C1 segment of cervical spinal cord (tissue), 14 donors: ENCODE measurements at places on chromosomes 1 and 21.

- DNase-seq, result no peak
These were observed 1.5 kb downstream of the FCRL4 start for GRCh38 chr1:157596384-157596783.

- DNase-seq, result no peak
These were observed 167.1 kb upstream of the BEND5 start for GRCh38 chr1:48943826-48944225.

GRCh38 chr1:167904652-167905130 lies 9.2 kb downstream of the ADCY10 start:
- DNase-seq, result no peak

DNA sequence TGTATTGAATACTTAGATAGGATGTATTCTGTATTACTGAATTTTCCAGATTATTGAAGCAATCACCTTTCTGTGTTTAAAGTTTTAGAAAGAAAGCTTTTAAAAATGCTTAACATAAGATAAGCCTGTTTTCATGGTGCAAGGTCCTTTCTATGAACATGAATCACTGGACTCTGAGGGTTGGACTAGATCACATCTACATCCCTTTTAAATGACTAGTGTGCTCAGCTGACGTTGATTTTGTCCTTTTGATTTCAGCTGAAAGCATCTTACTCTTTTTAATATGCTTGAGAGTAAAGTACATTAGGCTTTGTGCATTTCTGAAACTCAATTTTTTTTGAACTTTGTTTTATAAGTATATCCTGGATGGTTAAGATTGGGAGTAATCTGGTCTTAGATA lies 16.2 kb downstream of the MIER1 start:
- DNase-seq, result no peak

DNA sequence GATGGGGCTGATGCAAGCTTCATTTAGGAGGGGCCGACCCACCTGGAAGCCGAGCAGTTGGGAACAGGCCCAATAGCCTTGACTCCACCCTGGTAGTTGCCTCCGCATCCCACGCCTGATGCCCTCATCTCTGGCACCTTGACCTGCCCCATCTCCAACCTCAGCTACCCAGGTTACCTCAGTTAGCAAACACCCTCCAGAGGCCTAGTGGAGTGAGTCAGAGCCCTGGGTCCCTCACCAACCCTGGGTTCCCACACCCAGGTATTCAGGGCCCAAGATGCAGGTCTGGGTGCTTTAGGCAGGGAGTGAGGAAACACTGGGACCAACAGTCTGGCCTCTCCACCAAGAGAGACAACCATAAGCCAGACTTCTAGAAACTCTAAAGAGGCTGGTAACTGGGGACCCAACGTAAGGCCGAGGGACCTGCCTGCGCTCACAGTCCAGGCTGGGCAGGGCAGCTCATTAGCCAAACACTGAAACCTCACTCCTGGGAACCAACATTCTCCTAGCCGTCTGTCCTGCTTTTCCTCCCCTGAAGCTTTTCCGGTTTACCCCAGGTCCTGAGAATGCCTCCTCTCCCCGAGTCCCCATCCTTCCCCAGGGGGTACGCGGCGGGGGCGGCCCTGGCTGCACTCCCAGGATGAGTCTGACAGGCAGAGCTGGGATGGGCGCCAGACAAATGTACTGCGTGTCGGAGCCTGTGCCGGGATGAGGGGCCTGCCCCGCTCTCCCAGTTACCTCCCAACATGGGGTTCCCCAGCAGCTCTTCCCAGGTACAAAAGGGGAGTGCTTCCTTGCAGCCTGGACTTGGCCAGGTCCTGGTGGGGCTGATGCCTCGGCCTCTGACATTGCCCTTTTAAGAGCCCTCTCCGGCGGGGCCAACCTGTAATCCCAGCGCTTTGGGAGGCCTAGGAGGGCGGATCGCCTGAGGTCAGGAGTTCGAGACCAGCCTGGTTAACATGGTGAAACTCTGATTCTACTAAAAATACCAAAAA lies 8.9 kb upstream of the CELSR2 start:
- no peak for DNase-seq

- no peak for DNase-seq
These were observed 6.5 kb downstream of the SOAT1 start for GRCh38 chr1:179300112-179300511.

- no peak for DNase-seq
These were observed 1761.9 kb downstream of the PLA2G4A start for GRCh38 chr1:188590641-188591040.

GRCh38 chr21:37074197-37074510 lies 1.1 kb downstream of the TTC3 start:
- DNase-seq, result no peak

- DNase-seq, result no peak
These were observed 2.7 kb downstream of the DPT start for GRCh38 chr1:168726281-168726680.

- no peak for DNase-seq
These were observed 27.1 kb downstream of the CITED4 start for GRCh38 chr1:40834968-40835545.

DNA sequence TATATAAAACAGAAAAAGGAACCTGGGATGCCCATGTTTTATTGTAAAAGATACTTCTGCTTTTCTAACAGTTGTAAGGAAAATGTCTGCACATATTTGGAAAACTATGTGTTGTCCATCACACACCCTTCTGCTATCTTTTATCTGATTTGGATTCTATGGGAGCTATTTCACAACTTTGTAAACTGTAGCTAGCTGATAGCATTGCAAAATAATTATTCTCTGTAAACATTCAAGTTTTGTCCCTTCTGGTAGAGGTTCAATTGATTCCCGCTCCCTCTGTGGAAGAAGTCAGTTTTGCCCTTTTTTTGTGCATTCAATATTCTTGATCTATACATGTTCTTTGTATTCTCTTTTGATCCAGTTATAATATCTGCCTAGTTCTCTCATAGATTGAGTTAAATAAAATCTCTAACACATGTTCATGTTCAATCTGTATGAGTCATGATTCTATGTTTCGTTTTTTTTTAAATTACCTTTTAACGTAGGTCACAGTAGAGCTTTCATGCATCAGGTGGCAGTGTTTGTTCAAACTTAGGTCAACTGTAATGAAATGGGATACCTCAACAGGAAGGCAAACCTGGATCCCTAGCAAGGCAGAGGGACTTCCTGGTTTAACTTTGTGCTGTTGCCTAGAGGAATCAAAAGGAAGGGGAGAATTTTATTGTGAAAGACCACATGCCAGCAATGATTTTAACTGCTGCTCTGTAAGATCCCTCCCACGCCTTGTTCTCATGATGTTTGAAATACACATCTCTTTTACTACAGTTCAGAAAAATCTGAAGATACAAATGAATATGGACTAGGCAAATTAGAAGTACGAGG lies 26.0 kb upstream of the BCL9 start:
- DNase-seq, result no peak

DNA sequence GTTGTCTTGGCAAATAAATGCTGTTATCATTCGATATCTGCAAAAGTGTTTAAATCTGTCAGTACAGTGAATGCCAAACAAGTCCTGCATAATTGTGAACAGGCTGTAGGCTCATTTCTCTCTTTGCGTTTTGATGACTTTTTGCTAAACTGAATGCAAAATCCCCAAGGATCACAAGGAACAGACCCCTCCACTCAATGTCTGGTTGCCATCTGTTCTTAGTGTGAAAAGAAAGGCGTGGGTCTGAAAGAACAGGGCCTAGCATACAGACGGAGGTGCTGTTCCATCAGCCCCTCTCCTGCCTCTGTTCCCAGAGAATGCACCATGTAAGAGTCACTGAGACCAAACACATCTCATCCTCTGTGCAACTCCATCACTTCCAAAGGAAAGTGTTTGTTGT lies 40.4 kb downstream of the EIF2B3 start:
- DNase-seq, result no peak

DNA sequence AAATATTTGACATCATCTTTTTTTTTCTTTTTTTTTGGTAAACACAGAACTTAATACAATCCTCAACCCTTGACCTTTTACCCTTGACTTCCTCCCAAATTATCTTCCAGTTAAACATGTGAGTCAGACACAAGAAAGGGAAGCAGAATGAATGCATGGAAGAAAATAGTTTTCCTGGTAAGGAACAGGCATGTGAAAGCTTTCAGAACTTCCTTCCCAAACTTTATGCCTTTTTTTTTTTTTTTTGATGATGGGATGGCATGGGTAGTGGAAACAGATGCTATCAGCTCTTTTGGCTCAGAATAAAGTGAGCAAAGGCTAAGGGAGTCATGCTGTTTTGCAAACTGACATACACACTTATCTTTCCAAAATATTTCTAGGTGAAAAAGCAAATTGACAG lies 1079.1 kb downstream of the TTLL7 start:
- DNase-seq, result no peak

GRCh38 chr1:36755303-36756230 lies 272.9 kb upstream of the CSF3R start:
- DNase-seq, result no peak

DNA sequence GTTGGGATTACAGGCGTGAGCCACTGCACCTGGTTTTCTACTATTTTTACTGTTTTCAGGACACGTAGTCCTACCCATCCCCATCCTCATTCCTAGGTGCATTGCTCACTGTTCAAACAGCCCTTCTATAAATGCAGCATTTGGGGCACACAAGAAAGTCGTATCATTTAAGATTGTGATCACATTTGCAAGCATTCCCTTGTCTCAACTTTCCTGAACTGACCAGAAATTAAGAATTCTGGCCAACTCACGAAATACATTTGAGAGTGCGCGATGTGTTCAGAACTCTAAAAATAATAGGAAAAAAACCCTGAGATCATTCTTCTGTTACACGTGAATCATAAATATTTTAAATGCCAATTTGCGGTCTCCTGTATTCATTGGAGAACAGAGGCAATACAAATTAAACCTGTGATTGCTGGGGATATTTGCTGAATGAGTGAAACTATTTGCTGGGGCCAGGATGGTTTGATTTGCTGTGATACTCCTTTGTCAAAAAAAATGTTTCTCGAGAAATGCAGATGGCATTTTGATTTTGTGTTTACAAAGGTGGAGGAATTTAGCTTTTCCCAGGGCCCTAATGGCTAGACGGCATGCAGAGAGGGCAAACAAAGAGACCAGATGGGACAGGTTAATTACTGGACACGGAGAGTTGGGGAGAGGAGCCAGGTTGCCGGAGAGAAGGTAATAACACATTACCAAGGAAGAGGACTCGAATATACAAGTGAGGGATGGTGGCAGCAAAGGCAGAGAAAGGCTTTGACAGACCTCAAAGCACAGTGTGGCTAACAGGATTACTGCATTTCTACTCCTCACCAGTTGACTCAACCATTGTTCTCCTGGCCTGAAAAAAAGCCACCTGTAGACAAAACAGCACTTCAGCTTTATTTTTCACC lies 38.4 kb downstream of the STPG1 start:
- peak; percentile 98 for DNase-seq

DNA sequence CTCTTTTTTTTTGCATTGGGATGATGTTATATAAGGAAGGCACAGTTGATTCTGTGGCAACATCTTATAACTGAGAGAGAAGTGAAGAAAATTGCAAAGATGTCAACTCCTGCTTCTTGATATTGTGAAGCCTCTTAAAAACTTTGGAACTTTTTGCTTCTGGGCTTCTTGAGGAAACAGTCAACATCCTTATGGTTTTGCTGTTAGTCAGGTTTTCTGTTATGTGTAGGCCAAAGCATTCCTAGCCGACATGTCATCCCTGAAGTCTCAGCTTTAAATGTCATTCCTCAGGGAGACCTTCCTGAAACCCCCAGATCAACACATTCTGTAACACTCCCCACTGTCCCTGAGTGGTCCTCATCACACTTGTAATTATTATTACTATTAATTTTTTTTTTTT lies 12.6 kb downstream of the FALEC start:
- DNase-seq, result no peak

DNA sequence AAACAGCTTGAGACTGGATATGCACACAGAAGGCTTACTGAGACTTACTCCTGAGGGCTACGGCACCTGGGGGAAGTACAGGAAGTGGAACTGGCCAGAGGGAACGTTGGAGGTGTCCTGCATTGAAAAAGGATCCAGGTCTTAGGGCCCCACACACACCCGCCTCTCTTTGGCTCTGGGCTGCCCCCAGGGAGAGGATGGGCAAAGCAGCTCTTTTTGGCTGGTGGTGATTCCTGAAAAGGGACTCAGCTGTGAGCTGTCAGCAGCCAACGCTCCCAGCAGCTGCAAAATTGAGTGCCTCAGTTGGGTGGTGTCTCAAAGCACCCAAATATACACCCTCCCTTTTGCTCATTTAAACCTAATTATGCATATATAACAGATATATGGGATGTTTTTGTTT lies 213.2 kb downstream of the TNR start:
- DNase-seq, result peak; percentile 6

DNA sequence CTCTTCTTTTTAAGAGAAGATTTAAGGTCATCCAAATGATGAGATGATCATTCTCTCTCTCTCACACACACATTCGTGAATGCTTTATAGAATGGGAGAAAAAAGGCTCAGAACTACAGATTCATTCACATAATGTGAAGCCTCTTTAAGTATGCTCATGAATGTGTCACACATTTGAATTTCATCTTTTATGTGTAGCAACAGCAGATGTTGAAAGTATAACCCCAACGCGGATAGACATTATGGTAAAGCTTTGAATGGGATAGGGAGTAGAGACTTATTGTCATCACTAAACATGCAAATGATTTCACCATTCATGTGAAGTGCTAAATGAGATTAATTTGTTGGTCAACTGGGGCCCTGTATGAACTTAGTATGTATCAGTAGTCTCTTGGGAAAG lies 15.7 kb upstream of the PKN2 start:
- DNase-seq, result no peak

DNA sequence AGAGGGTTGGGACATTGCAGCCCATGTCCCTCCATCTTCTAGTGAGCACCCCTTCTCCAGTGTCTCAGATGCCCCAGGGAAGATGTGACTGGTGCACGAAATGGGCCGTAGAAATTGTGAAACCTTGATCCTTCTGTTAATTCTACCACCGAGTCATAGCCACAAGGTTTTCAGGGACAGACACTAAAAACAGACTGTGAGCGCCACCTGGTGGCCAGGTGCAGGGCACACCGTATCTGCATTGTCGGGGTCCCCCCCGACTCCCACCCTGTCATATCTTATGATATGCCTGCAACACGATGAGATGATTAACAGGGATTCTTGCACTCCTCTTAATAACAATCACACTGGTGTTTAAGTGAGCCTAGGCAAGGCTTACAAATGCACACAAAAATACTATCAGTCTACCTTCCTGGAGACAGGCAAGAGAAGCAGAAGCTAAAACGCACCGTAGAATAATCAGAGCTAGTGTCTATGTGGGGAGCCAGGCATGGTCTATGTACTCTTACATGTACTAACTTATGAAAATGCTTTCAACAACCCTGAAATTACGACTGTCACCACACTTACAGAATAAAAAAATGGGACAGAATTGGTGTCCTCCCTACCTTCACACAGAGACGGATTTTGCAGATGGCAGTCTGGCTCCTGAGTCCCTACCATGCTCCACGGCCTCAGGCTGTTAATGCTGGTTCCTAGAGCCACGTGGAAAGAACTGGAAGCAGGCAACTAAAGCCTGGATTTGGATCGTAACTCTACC lies 57.9 kb downstream of the FHAD1 start:
- DNase-seq, result peak; percentile 22
